ENCODE measurements at places on chromosomes 1 and 21.

- peak; percentile 59 for DNase-seq
Observed at GRCh38 chr1:203765029-203765837, at the start of gene LAX1. Gene LAX1, plus strand, starts transcription at chr1:203765183. Its CDS starts 383 bp downstream, at chr1:203765566.

GRCh38 chr1:6260961-6261614 lies at the start of gene GPR153:
Gene GPR153, minus strand, starts transcription at chr1:6261098. Its CDS starts 6,193 bp downstream, at chr1:6254905.
- DNase-seq = peak; percentile 54

DNA sequence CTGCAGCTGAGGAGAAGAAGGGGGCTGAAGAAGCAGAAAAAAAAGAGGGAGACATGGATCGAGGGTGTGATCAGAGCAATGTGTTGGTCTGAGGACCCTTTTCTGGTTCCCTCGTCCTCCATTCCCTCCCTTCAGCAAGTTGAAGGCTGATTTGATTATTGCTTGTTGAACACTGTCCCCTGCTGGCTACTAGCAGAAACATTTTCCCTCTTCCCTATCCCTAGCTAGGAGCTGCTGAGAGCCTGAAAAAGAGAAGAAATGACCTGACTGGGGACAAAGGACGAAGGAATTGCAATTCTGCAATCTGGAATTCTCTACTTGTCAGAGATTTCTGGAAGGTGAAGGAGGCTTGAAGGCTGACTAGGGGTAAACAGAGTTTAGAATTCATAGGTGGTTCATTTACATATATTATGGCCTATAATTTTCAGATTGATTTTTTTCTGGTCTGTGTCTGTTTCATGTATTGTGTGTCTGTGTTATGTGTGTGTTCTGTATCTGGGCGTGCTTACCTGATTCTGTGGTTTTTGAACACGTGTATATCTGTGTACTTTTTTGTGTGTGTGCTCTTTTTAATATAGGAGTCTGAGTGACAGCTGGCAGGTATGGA lies 9.8 kb downstream of the NHLH1 start:
- DNase-seq = no peak

DNA sequence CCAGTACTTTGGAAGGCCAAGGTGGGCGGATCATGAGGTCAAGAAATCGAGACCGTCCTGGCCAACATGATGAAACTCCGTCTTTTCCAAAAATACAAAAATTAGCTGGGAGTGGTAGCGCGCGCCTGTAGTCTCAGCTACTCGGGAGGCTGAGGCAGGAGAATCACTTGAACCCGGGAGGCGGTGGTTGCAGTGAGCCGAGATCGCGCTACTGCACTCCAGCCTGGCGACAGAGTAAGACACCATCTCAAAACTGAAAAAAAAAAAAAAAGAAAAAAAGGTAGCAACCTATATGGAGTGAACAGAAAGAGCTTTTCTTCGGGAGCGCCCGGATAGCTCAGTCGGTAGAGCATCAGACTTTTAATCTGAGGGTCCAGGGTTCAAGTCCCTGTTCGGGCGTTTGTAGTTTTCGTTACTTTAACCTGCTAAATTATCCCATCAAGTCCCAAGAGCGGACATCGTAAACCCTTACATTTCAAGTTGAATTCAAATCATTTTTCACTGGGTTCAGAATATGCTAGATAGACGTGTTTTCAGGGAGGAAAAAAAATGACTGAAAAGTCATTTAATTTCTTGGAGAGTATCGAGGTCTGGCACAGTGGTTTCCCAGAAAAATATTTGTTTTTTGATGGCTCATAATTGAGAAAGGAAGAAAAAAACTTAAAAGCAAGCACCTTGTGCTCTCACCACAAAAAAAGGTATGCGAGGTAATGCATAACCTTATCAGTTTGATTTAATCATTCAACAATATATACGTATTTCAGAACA lies 9.8 kb upstream of the MDM4 start:
- DNase-seq = peak; percentile 57

GRCh38 chr1:167426716-167427115 lies 91.6 kb downstream of the CD247 start:
- DNase-seq = no peak

GRCh38 chr1:22789356-22789994 lies 78.8 kb downstream of the EPHB2 start:
- no peak for DNase-seq

DNA sequence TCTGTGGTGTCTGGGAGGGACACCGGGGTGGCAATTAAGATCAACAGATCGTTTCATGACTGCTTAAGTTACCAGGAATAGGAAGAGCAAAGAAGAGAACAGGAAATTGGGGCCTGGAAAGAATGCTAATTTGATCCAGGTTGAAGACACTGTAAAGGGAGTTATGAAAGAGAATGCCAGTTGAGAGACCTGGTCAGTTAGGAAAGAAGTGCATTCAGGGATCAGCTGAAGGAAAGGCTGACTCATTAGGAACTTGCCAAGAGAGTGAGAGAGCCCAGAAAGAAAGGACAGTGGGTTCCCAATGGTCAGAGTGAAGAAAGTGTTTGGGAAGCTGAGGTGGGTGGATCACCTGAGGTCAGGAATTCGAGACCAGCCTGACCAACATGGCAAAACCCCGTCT lies 119.6 kb downstream of the UBE2U start:
- DNase-seq = no peak

- no peak for DNase-seq
Observed at GRCh38 chr1:23341931-23342692, 2.0 kb downstream of the HNRNPR start.

DNA sequence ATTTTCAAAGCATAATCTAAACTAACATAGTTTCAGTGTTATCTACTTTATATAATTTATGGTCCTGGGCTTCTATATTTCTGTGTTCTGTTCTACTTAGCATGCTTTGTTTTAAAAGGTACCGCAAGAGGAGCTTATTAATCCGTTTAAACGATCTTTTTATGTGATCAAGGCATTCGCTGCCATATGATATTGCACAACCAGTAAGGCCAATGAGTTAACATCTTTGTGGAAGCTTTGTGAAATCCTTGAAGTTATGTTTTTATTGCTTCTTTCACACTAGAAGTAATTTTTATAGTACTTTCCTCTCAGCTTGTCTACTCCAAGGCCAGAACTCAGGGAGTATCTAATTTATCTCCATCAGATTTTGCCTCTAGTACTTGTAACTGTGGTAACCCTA lies 8.9 kb downstream of the LRRC8C start:
- DNase-seq = no peak

DNA sequence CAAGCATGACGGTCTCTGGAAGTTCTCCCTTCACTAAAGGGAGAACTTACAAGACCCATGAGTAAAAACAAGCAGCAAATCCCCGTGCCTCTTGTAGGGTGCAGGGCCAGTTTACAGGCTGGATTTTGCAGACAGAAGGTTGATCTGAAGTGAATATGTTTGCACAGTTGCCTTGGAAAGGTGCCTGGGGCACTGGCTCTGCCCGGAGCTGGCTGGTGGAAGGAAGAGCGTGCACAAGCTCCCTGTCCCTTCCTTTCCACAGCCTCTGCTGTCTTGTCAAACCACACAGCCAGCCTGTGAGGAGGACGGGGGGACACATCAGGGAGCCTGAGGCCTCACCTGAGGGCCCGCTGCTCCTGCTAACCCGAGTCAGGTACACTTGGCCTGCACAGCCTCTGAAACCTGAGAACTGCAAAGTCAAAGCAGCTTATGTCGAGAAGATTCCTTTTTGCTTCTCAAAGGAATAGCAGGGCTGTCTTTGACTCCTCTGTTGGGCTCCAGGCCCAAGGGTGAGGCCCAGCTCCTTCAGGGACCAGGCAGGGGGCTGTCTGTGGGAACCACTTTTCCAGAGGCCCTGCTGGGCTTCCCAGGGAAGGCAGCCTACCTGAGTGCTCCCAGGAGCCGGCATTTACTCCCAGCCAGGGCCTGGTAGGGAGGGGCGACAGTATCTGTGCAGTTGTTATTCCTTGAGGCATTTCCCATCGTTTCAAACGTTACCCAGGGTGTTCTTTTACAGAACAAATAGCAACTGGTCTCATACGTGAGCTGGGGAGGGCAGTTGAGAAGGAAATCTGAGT lies 251.5 kb downstream of the SIPA1L2 start:
- DNase-seq = no peak

DNA sequence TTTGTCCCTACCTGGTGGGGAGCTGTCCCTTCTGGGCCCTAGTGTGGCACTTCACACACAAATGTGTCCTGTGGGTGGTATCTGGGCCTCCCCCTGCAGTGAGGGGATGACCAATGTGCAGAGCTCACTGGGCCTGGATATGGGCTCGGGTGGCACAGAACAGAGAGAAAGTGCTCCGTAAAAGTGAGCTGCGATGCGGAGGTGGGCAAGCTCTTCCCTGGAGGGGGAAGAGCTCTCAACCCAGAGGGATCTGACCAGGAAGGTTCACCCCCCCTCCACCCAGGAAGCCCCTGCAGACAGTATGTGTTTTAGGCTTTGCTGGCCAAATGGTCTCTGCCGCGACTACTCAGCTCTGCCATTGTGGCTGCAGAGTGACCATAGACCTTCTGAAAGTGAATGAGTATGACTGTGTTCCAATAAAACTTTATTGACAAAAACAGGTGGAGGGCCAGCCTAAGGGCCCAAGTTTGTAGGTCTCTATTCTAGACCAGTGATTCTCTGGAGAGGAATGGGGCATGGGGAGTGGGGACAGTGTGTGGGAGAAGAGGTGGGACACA lies 8.6 kb upstream of the ITGB2 start:
- DNase-seq = no peak

DNA sequence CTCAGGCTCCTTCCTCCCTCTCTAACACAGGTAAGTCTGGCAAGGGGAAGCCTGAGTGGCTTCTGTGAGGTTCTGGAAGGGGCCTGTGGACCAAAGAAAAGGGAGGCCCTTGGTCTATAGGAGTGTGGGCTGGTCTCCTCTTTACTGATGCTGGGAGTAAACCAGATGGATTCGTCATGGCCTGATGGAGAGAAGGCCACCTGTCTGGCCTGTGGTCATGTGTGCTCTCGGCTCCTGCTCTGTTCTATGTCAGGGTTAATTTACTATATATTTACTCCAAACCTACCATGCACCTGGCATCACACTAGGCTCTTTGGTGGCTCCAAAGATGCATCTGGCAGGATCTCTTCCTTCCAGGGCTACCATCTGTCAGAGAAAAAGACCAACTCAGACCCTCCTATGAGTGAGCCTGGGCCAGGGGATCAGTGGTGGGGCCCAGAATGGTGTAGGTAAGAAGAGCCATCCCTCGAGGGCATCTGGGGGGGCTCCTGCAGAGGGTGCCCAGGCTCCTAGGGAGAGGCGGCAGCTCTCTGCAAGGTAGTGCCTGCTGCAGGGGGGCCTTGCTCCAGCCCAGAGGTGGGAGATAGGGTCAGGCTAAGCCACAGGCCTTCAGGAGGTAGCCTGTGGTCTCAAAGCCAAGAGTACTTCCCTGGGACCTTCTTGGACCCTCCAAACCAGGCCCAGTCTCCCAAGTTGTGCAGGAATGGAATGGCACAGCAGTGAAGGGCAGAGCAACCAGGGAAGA lies 68.2 kb upstream of the SELENON start:
- DNase-seq = no peak

- DNase-seq = no peak
Observed at GRCh38 chr1:103371234-103371633, 154.3 kb upstream of the RNPC3 start.

- no peak for DNase-seq
Observed at GRCh38 chr1:204495078-204495753, 611 bp upstream of the PIK3C2B start.
